ENCODE measurements at places on chromosomes 5 and 9.

GRCh38 chr9:97874624-97875023 lies 21.6 kb downstream of the FOXE1 start:
- no peak for DNase-seq

DNA sequence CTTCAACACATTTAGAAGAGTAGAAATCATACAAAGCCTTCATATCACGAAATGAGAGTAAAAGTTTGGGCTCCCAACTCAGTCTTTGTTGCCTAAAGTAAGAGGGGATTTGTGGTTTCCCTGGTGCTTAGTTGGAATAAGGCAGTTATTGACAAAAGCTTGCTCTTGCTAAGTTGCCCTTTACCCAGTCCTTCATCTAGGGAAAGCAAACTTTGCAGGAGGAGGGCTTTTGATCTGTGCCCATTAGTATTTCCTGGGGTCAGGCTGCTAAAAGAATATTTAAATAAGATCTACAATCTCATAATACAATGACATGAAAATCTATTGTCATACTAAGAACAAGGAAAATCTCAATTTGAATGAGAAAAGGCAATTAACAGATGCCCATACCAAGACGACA lies 84.1 kb upstream of the ACO1 start:
- no peak for DNase-seq

- no peak for DNase-seq
Measured at GRCh38 chr5:122156724-122157325, 27.5 kb downstream of the ZNF474 start.

- DNase-seq, result no peak
Measured at GRCh38 chr9:95446259-95446658, 70.5 kb downstream of the PTCH1 start.

DNA sequence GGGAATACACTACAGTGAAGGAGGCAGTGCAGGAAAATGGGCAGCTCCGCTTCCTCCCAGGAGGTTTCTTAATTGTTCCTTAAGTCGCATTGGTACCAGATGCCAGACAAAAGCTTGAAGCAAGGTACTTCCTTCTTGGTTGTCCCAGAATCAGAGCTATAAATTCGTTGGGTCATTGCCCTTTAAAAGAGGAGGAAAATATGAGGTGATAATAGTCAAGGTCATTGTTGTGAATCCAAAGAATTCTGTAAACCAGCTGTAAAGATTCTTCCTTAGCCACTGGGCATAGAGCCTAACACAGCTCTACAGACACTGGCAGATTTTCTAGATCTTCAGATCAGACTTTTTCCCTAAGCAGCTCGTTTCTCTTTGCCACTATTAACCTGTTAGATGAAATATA lies 444.1 kb upstream of the TLE4 start:
- no peak for DNase-seq

DNA sequence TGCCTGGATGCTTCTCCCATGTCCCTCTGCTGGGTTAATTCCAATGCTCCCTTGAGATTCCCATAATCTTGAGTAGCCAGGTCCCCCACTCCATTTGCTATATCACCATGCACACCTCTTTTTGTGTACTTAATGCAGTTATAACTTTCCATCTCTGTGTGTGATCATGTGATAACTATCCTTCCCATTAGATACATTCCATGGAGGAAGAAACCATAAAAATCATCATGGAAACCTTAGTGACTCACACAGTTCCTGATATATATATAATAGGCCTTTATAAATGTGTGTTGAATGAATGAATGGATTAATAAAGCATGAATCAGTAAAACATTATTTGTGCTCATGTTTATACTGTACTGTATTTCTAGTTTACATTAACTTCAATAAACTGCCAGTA lies 104.6 kb downstream of the PCSK5 start:
- no peak for DNase-seq

DNA sequence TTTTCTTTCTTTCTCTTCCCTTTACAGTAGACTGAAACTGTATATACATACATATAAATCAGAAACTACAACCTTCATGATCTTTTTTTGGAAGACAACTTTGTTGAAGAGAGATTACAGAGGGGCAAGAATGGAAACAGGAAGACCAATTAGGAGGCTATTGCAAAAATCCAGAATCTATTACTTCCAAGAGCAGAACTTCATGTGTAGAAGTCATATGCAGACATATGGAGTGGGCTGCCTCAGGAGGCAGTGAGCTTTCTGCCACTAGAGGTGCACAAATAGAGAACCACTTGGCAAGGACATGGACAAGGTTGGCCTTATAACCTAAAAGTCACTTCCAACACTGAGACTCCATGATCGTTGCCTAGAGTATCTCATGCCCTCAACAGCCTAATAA lies 157.8 kb upstream of the NR4A3 start:
- no peak for DNase-seq

- no peak for DNase-seq
Measured at GRCh38 chr9:134545543-134546245, 95.9 kb upstream of the COL5A1 start.

- DNase-seq, result no peak
Measured at GRCh38 chr9:134189470-134190231, 25.3 kb upstream of the RNU6ATAC start.

- no peak for DNase-seq
Measured at GRCh38 chr5:135441350-135441831, 5.8 kb downstream of the DCANP1 start.

DNA sequence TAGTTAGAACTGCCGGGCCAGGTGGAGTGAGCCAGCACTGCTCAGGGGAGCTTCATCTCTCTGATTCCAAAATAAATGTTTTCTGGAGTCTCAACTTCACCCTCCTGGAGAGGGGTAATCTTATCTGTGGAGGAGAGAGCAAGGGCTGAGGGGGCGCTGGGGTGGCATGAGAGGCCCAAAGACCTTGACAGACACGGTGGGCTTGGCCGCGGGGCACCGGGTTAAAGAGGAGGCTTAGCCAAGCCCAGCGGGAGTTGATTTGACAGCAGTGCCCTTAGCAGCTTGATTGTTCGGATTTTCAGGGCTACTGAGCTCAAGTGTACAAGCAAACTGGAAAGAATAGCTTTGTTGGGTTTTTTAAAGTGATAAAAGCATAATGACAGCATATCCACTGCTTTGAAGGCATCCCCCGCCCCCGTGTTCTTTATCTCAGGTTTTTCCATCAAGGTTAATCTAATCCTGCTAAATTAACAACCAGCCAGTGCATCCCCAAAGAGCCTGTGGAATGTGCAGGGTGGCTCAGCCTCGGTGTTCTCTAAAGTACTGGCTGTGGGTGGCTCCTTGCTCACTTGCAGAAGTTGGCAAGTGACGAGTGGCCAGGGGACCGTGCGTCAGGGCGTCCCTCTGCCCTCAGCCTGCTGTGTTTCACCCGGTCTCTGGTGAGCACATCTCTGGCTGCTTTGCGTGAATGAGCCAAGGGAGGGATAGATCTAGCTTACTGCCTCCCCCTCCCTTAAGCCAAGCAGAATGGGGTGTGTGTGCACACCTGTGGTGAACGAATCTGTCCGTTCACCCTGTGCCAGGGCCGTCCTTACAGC lies 5.5 kb downstream of the QRFP start:
- DNase-seq, result no peak

GRCh38 chr5:159021136-159021900 lies 78.4 kb downstream of the EBF1 start:
- no peak for DNase-seq

DNA sequence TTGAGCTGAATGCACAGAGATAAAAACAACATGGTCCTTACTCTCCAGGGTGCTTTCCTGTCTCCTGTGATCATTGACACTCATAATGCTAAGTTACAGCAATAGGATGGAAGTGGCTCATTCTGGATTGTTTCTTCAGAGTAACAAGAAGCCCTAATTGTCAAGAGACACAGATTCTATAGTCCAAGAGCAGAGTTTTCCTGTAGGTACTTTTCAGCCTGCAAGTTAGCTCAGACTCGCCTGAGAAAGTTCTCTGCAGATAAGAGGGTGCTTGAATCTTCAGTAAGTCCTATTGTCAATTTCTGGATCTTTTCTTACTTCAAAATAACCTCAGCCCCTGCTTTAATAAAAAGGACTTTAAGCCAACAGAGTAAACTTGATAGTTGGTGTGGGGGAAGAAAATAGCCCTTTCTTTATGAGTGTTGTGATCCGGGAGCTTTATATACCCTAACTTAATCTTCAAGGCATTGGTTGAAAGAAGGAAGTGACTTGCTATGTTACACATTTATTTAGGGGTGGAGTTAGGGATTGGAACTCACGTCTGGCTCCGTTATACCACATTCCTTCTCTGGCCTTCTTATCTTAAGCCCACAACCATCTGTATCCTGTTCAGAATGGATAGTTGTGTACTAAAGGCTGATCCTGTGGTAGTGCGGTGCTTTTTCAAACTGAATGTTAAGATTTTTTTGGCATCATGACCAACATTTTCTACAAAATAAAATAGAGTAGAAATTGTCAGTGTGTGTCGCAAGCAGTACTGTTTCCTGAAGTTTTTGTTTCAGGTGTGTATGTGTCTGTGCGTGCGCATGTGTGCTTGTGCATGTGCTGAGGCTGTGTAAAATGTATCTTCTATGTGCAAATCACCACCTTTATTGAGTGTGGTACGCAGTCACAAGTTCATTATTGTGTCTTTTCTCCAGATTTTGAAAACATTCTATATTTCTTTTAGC lies 173.9 kb downstream of the WDR70 start:
- DNase-seq, result no peak

DNA sequence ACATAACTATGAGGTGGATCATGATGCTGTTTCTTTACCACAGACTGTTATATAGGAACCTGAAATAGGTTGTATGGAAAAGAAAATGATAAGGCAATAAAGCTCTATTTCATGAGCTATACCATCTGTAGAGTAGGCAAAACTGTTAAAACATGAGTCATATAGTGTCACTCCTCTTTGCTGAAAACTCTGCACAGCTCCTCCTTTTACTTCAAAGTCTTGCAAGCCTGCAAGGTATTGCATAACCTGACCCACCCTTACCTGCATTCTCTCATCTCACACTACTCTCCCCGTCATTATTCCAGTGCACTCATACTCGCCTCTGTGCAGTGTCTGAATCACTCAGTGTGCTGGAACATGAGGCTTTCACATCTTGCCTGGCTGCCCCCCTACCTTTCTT lies 790.1 kb downstream of the EFNA5 start:
- DNase-seq, result no peak

Measured in activated naive CD4-positive, alpha-beta T cell treated with anti-CD3 and anti-CD28 coated beads, Interleukin-2, amount 50 U/mL, for 16 hours (primary cell).